ENCODE measurements at places on chromosomes 4 and X.

- DNase-seq = no peak
These were observed 257.1 kb downstream of the BCOR start for GRCh38 chrX:39840581-39841093.

- DNase-seq = no peak
These were observed 49.9 kb upstream of the UGT2B10 start for GRCh38 chr4:68765876-68766275.

DNA sequence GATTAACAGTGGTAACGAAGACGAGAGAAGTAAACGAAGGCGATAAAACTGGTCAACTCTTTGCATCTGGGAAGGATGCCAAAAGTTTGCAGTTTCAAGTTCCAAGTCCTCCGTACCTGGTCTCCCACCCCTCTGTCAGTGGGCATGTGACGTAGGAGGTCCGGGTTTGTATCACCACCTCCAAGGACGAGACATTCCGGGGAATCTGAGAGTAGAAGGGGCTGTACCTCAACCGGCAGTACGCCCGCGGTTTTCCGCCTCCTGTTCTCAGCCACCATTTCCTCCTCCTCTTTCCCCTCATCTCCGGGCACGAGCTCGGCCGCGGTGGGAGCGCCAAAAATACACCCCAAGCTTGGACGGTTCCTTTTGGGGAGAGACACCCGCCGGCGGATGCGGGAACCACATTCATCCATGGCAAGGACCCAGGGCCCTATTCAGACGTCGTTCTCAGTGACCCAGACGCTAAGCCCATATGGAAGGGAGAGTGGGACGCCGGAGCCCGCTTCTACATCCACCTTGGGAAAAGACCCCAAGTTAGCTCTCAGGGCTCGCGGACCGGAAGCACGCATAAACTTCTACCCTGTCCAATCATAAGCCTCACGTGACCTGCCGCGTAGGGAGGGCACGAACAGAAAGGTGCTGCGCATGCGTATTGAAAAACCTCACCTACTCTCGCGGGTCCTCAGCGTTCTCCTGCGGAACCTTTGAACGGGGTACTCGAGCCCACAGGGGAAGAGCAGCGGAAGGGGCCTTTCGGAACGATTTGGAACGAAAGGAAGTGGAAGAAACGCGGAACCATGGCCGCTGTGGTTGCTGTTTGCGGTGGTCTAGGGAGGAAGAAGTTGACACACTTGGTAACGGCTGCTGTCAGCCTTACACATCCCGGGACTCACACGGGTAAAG, at the start of the genes HELQ and MRPS18C:
Gene HELQ, minus strand, starts transcription at position 543 of the 903 bp plus-strand sequence. Its CDS starts 130 bp downstream, at position 413.
Gene MRPS18C, plus strand, starts transcription at position 778 of the 903 bp plus-strand sequence. Its CDS starts 20 bp downstream, at position 798.
- DNase-seq = peak; percentile 98

DNA sequence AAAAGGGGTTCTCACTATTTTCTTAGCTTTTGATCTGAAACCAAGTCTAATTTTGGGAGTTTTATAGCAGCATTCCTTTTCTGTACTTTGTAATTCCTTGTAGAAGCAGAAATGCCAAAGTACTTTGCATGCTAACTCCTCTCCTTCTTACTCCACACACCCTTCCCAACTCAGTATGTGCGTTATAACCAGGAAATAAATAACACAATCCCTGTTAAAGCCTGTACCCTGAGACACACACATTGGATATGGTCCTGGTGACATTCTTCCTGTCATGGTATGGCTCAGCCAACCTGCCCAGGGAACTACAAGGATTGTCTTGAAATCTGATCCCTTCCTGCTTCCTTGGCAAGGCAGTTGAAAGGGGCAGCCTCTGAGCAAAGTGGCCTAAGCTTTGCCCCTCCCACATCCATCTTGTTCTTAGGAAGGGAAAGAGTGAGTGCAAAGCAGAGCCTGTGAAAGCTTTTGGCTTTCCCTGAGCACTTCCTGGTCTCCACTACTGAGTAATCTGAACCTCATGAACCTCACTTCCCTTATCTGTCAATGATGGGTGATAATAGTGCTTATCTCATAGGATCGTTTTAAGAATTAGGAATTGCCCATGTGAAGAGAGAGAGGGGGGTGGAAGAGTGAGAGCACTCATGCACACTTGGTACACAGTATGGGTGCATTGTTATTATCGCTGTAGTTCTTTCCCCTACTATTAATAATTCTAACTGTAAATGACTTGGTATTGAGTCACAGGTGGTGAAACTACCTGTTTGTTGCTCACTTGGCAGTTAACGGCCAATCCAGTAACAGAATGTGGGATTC, 109.3 kb downstream of the AFF2 start:
- DNase-seq = no peak

DNA sequence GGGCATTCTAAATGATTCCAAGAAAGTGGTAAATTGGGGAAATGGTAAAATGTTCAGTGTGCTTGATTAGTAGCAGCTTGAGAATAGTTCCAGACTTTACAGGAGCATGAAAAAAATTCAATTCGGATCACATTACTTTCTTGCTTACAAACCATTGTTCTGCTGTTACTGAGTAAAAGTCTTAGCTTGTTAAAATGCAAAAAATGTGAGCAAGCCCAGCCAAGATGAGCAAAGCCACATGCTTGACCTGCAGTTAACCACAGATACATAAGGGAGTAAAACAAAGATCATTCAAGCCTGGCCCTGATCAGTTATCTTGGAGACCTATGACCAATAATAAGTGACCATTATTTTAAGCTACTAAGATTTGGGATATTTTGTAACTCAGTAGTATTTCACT, 562.9 kb upstream of the MAGEB2 start:
- peak; percentile 72 for DNase-seq

DNA sequence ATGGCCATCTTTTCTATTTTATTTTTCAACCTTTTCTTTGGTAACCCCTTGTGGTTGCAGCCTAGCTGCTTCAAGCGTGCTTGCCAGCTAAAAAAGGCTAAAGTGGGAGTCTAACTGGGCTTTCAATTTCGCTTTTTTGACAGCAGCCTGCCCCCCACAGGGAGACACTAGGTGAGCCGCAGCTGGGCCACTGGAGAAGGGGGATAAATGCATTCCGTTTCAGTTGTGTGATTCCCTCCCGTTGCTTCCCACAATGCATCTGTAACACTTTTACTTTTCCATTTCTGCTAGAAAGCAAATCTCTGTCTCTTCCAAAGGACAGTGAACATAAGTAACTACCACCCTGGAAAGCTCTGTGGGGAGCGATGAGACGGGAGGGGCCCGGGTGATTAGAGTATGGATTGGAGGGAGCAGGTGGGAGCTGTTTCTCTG, 86.3 kb upstream of the RAPGEF2 start:
- DNase-seq = no peak

GRCh38 chr4:185998791-185999190, 70.2 kb upstream of the TLR3 start:
- no peak for DNase-seq

DNA sequence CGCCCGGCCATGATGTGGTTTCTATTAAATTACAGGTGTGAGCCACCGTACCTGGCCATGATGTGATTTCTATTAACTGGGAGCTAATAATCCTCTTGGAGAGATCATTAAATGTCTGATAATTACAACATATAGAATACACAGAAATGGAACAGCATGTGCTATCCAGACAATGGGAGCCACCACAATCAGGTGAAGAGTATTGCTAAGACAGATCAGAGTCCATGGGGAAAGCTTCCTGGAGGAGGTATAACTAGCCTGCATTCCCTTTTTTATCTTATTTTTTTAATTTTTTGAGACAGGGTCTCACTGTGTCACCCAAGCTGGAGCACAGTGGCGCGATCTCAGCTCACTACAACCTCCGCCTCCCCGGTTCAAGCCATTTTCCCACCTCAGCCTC, 146.8 kb downstream of the CHRNA9 start:
- no peak for DNase-seq

DNA sequence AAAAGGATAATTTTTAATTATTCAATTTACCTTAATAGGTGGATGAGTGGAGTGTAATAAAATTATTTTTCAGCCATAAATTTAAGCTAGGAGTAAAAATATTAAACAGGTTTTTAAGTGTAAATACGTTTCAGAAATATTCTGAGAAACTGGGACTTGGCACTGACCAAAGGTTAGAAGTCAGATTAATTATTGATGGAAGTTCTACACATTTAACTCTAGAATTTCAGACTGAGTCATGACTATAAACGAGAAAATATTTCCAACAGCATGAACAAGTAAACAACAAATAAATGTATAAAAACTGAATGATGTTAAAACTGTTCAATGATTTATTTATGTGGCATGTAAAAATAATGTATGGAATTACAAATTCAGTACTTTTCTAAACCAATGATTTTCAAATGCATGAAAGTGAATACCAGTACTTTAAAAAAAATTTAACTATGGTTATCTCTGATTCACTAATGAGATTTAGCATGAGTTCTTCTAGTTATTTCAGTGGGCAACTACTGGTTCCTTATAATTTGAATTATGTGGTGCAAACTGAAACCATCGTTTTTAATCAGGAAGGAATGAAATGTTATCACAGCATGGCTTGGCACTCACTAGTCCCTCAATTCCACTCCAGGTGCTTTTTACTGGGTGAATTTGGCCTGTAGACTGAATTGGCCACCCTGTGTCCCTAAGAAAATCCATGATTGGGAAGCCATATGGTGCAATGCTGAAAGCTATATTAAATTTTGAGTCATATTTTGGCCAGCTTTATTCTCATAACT, 244.2 kb downstream of the FSTL5 start:
- DNase-seq = no peak

- DNase-seq = peak; percentile 93
These were observed 106.2 kb upstream of the RAPGEF2 start for GRCh38 chr4:158996669-158997074.

GRCh38 chr4:121881158-121881557, 10.9 kb upstream of the BBS7 start:
- no peak for DNase-seq

DNA sequence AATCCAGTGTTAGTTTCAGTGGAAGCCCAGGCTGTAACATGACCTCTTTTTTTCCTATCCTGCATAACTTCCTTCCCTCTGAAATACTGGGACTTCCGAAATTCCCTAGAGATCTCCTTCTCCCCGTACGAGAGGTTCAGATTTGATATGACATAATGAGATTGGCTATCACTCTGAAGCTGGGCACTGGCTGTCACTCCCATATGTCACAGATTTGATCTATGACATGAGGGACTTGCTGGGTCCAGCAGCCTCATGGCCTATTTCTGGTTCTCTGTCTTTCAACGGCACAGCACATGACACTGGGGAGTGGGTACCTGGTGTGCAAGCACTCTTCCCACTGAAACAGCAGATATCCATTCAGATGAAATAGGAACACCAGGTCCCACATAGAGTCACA, 36.7 kb downstream of the PF4 start:
- no peak for DNase-seq

DNA sequence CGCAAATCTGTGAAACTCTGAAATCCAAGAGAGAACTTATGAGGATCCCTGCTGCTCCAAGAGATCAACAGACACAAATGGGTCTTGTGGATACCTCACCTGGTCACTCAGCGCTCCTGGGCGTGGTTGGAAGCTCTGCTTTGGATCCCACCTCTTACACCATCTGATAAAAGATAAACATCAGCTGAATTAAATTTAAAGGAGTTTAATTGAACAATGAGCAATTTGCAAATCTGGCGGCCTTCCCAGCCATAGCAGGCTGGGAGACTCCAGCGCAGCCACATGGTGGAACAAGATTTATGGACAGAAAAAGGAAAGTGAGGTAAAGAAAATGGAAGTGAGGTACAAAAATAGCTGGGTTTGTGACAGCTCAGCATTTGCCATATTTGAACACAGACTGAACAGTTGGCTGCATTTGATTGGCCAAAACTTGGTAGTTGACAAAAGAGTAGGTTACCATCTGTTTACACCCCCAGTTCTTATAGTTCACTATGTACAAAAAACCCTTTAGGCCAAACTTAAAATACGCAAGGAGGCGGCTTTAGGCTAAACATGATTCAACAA, 437.3 kb upstream of the NDST3 start:
- no peak for DNase-seq

GRCh38 chr4:77141964-77142645, 14.9 kb upstream of the CCNG2 start:
- DNase-seq = no peak

GRCh38 chrX:46597208-46597607, 23.6 kb downstream of the CHST7 start:
- DNase-seq = no peak

DNA sequence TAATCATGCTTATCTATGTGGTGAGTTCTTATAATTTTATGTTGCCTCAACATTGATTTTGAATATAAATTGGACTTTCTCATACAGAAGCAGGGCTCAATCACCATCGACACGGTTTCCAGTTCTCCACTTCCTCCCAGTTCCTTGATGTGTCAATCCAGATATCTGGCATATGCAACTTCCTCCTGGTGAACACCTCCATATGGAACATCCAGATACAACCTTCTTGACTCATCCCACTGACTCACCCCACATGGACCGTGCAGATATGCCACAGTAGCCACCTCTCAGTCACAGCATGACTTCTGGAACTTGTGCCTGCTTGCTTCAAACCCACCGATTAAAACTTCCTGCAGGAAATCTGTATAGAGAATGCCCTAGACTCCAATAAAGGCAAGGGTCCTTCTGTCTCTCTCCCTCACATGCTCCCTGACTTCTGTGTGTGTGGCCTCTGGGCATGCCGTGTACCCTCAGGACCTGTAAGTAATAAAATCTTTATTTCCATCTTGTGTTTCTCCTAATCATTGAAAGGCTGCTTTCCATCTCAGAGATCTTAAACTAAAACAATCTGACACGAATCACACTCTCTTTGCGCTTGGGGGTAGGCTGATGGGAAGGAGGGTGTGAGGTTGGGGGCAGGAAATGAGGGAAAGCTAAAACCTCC, 67.0 kb downstream of the HTRA3 start:
- DNase-seq = peak; percentile 25

GRCh38 chr4:83065266-83065665, 30.3 kb downstream of the COPS4 start:
- no peak for DNase-seq

DNA sequence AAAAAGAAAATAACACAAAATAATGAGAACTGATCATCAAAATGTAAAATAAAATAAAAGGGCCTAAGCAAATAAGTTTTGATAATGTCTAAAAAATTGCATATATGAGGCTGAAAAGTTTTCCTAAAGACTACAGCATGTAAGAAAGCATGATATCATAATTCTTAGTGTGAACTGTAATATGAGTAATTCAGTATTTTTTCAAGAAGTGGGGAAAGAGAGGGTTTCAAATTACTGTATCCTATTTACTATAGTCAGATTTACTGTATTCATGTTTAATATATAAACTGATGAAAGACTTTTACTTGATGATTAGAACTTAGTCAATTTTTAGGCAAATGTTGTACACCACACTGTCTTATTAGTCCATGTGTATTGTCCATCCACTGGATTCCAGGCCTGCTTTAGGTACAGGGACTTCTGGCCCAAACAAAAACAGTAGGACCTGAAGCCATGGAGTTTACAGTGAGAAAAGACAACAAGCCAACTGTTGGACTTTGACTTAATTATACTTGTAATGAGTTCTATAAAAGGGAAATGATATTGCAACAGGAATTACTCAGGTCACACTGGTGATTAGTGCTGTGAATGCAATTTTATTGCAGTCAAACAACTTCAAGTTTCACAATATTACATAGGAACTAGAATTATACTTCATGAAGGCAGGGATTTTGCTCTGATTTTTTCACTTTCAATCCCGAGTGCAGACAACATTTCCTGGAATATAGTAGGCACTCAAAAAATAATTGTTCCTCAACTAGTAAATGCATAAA, 517.7 kb upstream of the GALNT7 start:
- no peak for DNase-seq

- DNase-seq = peak; percentile 15
These were observed 85.9 kb upstream of the GPR34 start for GRCh38 chrX:41602816-41603345.

- peak; percentile 83 for DNase-seq
These were observed 91.5 kb downstream of the HTR2C start for GRCh38 chrX:114675365-114675764.

All from AG10803 (cell line).